Astrocyte (in vitro differentiated cells and primary cell): ENCODE measurements at places on chromosomes 3 and 15.

DNA sequence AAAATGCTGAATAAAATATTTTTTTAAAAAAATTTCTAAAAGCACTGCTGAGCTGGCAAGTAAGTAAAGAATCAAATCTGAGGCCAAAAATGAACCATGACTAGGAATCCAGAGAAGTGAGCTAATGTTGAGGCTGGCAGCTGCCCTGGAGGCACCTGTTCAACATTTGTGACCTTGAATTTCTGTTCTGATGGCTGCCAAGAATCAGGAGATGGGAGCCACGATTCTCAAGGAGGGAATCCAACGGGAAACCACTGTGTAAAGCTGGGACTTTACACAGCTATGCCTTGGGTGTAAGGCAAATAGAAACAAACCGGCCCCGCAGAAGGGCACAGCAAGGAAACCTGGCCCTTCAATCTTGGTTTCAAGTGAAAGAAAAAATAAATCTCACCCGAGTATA, 22.7 kb downstream of the HEG1 start:
- DNase-seq, result no peak

- peak; percentile 68 for DNase-seq
Measured at GRCh38 chr3:15983232-15983631, 185.5 kb upstream of the ANKRD28 start.

- DNase-seq, result no peak
Measured at GRCh38 chr3:52544937-52545336, 8.5 kb downstream of the UQCC5 start.

GRCh38 chr3:13432093-13432492, 12.0 kb upstream of the NUP210 start:
- DNase-seq, result no peak

GRCh38 chr3:98513091-98513511, 9.6 kb downstream of the CLDND1 start:
- peak; percentile 17 for DNase-seq

GRCh38 chr3:5442106-5442785, 254.7 kb downstream of the EDEM1 start:
- DNase-seq, result no peak

- DNase-seq, result no peak
Measured at GRCh38 chr15:40282147-40282868, 556 bp downstream of the ANKRD63 start.

DNA sequence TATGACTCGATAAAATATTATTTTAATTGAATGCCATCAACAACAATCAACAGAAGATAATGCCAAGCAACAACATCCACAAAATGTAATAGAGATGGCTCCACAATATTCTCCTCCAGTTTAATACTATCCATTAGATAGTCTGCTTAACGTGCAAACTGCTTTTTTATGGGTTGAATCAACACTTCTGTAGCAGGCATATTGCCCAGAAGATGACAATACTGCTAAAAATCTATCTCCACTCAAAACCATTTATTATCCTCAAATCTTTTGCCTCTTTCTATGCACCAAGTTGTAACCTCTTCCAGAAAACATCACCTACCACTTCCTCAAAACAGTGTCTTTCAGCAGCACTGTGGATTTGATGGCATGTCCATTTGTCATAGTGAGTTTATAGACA, 295.7 kb upstream of the LMCD1 start:
- DNase-seq, result no peak

- peak; percentile 31 for DNase-seq
Measured at GRCh38 chr3:43497905-43498365, 123.9 kb downstream of the ANO10 start.

DNA sequence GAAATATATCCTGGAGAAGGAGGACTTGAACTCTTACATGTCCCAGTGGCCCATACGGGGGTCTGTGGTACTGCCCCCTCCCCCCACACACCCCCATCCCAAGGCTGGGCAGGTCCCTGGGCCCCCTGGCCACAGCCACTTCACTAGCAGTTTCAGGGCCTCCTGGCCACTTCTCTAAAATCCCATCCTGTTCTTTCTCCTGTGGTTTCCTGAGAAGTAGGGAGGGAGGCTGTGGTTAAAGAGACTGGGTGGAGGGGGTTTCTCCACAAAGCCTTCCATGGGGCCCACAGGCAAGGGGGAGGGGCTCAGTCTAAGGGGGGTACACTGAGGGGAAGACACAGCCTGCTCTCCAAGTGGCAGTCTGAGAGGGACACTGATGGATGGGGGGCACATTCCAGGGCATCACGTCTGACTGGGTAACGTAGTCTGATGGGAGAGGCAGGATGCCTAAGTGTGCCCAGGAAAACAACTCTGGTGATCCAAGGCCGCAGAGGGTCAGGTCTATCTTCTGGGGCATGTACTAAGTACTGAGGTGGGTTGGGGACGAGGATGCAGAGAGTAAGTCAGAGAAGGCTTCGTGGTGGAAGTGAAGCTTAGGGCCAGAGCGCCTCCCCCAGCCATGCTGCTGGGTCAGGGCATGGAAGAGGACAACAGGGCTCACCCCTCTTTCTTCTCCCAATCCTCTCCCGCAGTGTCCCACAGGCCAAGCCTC, 48.0 kb upstream of the C15orf39 start:
- DNase-seq, result no peak

DNA sequence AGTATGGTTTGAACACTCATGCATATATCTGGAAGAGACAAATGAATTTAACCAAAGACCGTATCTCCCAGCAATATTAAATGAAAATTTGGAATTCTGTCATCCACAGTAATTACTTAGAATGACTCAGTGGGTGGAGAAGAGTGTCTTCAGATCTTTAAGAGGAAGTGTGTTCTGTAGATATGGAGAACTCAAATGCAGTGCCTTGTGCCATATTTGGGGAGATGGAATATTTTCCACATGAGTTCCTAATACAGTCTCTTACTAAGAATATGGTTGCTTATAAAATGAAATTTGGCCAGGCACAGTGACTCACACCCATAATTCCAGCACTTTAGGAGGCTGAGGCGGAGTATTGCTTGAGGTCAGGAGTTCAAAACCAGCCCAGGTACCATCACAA, 40.5 kb downstream of the ANO10 start:
- DNase-seq, result peak; percentile 25

DNA sequence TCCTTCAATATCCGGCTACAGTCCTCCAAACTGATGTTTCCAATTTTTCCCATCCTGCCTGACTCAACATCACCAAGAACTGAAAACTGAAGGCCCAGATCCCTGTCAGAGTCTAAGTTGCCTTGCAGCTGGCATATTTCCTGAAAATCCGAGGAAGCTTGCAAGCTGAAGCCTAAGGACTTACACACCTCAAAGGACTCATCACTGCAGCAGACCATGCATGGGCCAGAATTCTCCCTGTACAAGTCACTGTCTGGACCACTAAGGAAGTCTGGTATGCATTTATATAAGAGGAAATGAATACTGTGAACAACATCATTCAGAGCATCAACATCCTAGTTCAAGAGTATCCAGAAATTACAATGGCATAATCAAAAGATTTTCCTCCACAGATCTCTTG, 548.8 kb upstream of the MDFIC2 start:
- DNase-seq, result peak; percentile 98

DNA sequence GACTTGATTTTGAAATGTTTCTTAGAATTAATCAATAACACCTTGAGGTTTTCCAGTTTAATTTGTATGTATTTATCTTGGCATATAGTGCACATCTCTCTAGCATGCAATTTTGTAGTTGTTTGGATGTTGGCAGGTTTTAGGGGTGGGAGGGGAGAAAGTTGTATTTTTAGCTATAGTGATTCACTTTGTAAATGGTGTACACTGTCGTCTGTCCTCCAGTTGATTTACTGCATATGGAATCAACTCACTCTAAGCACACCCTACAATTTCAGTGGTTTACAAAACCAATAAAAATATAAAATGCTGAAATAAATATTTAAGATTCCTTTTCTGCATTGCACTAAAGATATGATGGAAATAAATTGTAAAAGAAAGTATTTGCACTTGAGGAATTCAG, 199.1 kb downstream of the CDIN1 start:
- DNase-seq, result peak; percentile 79

DNA sequence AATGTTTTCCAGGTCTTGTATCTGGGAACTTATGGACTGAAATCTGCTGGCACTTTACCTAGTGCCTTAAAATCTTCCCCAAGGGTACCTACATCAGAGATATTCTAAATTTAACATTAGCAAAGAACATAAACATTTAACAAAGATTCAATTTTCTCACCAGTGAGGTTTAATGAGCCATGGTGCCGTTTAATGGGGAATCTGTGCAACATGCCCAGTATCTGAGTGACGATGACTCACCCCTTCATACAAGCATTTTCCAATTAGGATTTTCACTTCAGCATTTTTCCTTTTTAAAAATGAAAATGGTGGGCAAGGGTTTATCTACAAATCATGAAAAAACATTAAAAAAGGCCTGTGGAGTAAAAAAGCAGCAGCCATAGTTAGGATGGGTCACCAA, 189.4 kb downstream of the SLC9A9 start:
- DNase-seq, result peak; percentile 65

DNA sequence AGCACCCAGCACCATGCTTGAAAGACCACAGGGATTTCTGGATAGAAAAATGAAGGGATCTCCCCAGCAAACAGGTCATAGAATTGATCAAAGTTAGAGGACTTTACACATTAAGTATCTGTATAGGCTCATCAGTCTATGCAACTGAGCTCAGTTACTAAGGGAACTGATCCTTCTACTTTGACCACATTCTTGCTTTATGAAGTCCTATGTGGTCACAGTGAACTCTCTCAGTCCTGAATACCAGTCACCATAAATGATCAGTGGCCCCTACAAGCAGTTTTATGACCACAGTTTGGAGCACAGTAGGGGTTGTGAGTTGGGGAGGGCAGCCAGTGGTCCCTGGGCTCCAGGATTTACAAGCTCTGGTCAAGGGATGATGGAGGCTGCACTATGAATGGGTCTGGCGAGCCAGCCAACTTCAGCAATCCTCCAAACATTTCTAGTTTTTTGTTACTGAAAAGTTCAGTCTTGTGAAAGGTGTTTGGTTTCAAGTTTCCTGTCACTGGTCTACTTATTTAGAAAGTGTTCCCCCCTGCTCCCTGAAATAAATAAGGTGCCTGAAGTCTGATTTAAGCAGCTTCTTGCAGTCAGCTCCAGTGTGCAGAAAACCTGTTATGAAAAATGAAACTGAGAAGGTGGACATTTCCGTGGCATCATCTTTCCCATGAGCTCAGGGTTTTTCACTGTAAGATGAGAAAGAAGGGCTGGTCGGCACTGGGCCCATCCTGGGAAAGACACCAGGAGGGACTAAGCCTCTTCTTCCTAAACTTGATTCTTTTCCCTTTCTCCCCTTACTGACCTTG, 75.5 kb downstream of the DAPK2 start:
- DNase-seq, result no peak

- DNase-seq, result no peak
Measured at GRCh38 chr15:41862515-41863116, 24.0 kb downstream of the PLA2G4B start.
